Activated CD4-positive, alpha-beta memory T cell treated with anti-CD3 and anti-CD28 coated beads for 36 hours (primary cell): ENCODE measurements at places on chromosomes 1 and 21. TPM values are rescaled to one million over a fixed set of nuclear protein-coding genes. Genes with fewer than 3 reads are reported as not detected.

- no peak for DNase-seq
Measured at GRCh38 chr1:14869187-14869586, 270.7 kb downstream of the KAZN start.

DNA sequence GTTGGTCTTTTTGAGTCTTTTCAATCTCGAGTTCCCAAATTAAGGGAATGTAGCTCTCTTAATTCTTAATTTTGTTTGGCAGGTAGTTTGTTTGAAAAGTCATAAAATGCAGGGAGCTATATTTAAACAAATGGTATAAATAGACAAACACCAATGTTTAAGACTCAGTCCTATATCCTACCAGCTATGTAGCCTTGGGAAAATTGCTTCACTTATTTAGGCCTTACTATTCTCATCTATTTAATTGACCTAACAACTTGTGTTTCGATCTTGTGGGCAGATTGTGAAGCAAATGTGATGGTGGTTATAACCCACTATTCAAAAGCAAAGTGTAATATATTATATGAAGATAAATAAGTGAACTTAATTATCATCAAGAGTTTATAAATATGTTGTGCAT lies 167.3 kb upstream of the KCTD3 start:
- no peak for DNase-seq

ACTL8 gene
- total RNA-seq = not detected

GRCh38 chr1:224271106-224271505 lies 58.9 kb downstream of the NVL start:
- DNase-seq = no peak

DNA sequence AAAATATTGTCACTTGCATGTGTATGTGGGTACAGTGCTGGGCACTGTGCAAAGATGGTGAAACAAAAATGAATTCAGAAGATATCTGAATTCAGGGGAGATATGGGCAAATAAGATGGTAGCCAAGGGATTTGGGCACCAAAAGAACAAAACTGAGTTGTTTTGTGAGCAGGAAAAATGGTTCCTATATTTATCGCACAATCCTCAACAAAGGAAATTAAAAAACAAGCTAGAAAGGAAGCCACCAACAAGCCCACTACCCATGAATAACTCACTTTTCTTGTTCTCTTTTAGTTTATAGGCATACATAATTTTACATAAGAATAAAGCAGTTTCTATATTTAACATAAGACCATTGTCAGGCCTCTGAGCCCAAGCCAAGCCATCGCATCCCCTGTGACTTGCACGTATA lies 40.7 kb upstream of the VASH2 start:
- no peak for DNase-seq

PYHIN1 gene
- total RNA-seq = 12.2 TPM

GRCh38 chr1:193065954-193066353 lies 6.5 kb downstream of the RO60 start:
- DNase-seq = no peak

- no peak for DNase-seq
Measured at GRCh38 chr1:8930116-8930515, 15.6 kb upstream of the CA6 start.

GRCh38 chr1:206421616-206422340 lies 48.5 kb upstream of the IKBKE start:
- no peak for DNase-seq

CYP4B1 gene
- total RNA-seq = not detected

DNA sequence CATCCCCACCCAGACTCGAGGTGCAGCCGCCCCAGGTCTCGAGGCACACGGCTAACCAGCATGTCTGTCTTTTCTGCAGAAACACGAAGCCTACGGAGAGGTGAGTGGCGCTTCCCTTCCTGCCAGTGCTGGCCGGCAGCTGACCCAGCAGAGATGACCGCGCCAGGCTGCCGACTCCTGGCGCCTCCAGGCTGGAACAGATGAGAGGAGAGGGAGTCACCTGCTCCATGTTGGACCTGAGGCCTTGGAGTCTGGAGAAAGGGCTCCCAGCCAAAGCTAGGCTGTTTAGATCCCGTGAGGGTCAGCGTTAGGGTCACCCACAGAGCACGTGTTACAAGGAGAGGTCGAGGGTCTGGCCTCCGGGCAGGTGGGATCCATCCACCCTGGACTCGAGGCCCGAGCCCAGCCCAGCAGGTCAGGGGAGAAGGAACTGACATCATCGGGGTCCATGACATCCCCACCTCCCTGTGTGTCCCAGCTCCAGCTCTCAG lies 14.9 kb downstream of the COL6A2 start:
- DNase-seq = peak; percentile 1

LRRC53 gene
- not detected for total RNA-seq
